NCI-H1092 treated with DMSO at 0.1 percent for 48 hours (cell line): ENCODE measurements at places on chromosomes 12 and 14.

- no peak for DNase-seq
These were observed 53.8 kb downstream of the VWF start for GRCh38 chr12:6070472-6071257.

DNA sequence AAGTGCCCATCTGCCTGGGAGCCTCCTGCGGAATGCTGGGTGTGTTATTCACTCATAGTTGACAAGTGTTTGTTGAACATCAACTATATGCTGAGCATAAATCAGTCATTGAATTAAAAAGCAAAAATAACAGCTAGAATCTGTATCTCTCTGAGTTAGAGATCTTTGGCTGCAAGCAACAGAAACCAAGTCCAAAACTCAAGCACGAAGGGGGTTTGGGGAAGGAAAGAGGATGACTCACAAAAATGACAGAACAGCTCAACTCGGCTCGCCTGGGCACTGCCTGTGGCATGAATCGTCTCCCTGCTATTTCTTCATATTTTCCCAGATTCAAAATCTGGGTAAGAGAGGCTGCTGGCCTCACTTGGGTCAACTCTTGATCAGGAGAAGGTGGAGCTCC, 72.6 kb upstream of the NCOR2 start:
- DNase-seq = no peak

GRCh38 chr12:68158432-68158831, 1.1 kb downstream of the IFNG start:
- DNase-seq = no peak

GRCh38 chr12:15355766-15356165, 33.5 kb downstream of the PTPRO start:
- no peak for DNase-seq

DNA sequence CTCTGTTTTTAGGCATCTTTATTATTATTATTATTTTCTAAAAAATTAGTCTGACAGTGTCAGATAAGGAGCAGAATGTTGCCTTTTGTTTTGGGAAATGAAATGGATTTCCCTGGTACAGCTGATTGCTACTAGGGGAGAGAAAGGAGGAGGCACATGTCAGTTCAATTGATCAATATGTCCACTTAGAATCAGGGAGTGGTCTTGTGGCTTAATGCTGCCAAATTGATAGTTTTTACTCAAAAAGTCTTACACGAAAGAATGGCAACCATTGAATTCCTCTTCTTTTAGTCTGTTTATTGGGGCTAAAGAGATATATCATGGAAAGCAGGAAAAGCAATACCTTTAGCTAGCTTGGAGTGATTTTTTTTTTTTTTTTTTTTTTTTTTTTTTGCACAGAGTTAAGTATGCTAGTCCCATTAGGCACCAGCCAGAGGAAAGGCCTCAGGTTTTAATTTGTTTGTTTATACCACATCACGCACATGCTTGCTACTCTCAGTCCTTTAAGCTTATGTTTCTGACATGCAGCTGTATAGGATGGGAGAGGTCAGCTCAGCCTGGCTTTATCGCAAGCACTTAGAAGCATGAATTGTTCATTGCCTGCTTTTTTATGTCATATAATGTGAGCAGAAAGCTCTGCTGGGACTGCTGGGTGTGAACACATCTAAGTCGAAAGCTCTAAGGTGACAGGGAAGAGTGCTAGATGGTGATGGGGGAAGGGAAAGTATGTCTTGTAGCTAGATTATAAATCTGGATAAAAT, 1.4 kb downstream of the AKAP6 start:
- DNase-seq = peak; percentile 31

- no peak for DNase-seq
These were observed 2.5 kb downstream of the P2RX2 start for GRCh38 chr12:132620899-132621656.

DNA sequence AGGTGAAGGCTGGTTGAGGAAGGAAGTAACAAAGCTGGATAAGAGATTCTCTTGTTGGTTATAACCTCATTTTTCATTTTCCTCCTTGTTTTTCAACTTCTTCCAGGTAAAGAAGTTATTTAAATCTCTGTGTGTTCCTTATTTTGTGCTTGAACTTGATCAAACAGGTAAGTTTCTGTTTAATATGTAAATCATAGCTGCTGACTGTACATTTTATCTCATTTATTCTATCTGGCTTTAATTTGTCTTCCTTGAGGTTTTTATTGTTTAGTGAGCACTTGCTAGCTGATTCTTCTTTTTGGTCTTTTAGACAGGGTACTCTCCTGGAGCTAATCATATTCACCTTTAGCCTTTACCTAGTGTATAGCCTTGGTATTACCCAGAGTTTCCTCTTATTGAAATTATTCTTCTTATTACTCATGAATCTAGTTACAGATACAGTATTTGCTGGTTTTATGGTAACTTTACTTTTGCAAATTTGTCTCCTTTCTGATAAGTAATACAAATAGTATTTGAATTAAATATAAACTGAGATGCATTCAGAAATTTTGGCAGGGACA, 42.4 kb downstream of the TXNRD1 start:
- DNase-seq = no peak

DNA sequence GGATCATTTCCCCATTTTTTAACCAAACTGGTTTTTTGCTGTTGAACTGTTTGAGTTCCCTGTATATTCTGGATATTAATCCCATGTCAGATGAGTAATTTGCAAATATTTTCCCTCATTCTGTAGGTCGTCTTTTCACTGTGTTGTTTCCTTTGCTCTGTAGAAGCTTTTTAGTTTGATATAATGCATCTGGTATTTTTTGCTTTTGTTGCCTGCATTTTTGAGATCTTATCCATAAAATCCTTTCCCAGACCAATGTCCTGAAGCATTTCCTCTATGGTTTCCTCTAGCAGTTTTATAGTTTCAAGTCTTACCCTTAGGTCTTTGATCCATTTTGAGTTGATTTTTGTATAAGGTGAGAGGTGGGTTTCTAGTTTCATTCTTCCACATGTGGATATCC, 71.3 kb downstream of the LRP6 start:
- no peak for DNase-seq

DNA sequence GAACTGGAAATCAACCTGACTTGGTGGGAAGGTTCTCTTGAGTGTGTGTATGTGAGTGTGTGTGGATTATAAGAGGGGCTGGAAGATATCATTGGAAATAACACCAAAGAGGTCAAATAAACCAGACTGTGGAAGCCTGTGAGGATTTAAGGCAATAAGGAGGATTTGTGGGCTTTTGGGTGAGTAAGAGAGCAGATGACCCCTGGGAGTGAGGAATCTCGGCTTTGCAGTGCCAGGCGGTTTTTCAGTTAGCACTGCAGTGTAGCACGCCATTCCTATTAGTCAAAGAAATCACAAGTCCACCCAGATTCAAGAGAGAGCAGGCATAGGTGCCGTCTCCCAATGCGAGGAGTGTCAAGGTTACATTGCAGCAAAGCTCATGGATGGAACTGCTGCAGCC, 63.3 kb downstream of the CALM1 start:
- DNase-seq = no peak

DNA sequence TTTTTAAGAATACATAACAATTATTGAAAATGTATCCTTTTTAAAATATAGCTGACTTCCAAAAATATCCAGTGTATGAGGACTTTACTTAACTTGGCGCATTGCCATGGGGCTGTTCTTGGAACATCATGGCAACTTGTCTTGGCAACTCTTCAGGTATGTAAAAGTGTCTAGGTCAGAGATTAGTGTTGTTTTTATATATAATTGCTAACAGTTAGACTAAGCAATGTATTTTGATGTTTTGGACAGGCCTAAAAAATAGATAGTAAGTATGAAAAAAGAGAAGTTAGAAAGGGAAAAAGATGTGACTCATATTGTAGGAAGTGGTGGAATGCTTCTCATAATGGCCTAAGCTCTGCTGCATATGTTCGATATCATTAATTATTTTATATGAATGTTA, 70.9 kb downstream of the MON2 start:
- no peak for DNase-seq

GRCh38 chr14:33467971-33468370, 482.9 kb downstream of the EGLN3 start:
- DNase-seq = no peak

GRCh38 chr12:19035536-19035935, 94.0 kb upstream of the PLEKHA5 start:
- DNase-seq = no peak

DNA sequence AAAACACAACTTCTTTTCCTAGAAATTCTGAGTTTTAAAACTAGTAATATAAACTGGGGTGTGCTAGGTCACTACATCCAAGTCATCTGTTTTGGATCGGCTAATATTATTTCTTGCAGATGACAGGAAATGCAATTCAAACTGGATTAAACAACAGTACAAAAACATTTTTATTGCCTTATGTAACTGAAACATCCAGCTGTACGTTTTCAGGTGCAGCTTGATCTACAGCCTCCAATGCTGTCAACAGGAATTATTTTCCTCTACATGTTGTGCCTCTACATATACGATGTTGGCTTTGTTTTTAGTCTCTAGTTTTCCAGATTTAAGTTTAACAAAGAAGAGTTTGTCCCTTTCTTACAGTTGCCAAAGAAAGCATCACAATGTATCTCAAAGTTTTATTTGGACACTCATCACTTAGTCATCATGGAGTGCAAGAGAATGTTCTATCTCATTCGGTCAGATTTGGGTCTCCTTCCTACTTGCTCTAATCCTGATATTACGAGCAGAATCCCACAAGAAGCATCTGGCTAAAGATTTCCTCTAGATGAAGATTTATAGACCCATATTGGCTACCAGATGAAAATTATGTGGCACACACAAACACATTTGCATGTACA, 326.7 kb downstream of the SLC6A15 start:
- DNase-seq = no peak

DNA sequence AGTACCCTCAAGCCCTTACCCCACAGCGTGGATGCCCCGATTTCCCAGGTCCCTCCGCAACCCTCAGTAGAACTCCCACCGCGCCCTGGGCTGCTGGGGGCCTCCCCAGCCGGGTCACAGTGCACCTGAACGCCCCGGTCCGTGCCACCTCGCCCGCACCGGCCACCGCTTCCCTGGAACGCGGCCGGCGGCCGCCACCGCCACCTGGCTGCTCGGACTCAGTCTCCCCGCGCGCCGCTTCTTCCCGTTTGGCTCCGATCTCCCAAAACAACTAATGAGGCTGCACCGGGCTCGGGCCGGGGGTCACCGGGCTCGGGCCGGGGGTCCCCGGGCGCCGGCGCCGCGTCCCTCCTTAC, 1.0 kb downstream of the ITPK1 start:
- DNase-seq = no peak

DNA sequence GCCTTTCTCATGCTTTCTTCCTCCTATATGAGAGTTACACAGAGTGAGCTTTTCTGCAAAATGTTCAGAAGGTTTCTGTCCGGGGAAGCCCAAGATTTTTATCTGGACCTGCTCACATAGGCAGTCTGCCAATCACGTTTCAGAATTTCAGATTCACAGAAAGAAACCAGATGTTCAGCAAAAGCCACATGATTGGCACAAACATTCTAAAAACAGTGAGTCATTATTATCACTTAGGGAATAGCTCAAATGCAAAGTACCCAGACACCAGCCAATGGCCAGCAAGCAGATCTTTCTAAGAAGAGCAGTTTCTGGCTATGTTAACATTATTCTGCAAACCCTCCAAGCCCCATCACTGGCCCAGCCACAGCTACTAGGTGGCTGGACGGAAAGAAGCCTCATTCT, 1558.5 kb upstream of the TMEM132C start:
- no peak for DNase-seq

GRCh38 chr14:24710403-24711112, 76.6 kb upstream of the GZMB start:
- DNase-seq = peak; percentile 74

DNA sequence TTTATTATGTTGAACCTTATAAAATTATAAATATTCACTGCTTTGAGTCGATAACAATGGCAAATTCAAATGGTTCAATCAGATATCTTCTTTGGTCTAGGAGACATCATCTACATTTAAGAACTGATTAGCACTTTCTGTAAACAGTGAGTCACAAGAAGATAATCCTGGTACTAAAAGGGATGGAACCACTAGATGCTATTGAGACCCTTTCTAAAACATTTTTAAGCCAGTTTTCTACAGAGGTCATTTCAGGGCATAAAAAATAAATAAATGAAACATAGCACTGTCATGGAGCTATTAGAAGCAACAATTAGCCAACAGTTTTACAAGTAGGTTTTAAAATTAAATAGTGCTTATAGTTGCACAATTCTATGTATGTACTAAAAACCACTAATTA, 212.2 kb downstream of the DUSP6 start:
- no peak for DNase-seq

DNA sequence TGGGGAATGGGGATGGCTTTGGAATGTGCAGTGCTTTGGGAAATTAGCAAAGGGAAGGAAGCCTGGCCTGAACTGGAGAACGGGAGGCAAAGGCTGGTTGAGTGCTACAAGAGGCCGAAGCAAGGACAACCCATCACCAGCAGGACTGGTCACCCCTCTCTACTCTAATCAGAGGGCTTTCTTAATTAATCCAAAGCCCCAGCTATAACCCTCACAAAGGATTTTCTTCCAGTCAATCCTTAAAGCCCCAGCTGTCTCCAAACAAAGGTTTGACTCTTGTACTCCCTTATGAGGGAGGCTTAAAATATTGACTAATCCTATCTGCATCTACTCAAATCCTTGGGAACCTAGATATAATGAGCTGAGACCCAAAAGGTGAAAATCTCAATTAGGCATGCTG, 256.3 kb downstream of the NTF3 start:
- DNase-seq = no peak

- DNase-seq = no peak
These were observed 53.4 kb downstream of the METTL25 start for GRCh38 chr12:82411546-82412230.

- DNase-seq = no peak
These were observed 123.1 kb downstream of the DERA start for GRCh38 chr12:16034136-16034817.

GRCh38 chr12:122457627-122458026, 35.2 kb upstream of the CLIP1 start:
- no peak for DNase-seq

DNA sequence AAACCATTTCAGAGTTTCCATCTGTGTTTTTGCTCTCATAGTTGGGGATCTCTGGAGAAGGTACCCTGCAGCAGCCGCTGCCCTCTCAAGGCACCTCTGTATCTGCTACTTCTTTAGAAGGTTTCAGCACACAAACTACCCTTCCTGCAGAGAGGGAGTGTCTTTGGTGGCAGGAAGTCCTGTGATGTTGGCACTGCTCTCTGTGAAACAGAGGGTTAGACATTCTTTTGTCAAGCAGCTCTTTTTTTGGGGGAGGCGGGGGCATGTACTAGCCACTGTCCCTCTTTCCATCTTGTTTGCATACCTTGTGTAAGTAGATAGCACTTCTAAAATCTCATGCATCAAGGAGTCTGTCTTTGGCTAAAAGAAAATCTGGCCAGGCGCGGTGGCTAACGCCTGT, 352.6 kb downstream of the BMP4 start:
- no peak for DNase-seq

GRCh38 chr12:124814741-124815613, 48.7 kb downstream of the SCARB1 start:
- DNase-seq = peak; percentile 74
